ENCODE measurements at places on chromosomes 13 and 19. TPM values are rescaled to one million over a fixed set of nuclear protein-coding genes. Genes with fewer than 3 reads are reported as not detected.

DNA sequence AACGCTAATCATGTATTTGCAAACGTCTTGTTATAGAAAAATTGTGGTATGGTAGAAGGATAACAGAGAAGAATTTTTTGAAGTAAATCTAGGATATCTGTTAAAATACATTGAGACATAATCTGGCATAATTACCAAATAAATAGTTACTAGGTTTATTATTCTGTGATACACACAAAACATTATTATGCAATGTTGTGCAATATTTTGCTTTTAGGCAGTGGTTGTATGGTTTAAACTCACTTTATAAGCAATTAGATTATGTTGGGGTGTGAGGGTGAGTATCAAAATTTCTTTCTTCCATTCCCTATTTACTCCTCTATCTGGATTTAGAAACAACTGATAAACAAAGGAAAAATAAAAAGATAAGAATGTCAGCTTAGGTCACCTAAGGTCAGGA is 385.6 kb downstream of the SLITRK6 start:
- no peak for DNase-seq

DNA sequence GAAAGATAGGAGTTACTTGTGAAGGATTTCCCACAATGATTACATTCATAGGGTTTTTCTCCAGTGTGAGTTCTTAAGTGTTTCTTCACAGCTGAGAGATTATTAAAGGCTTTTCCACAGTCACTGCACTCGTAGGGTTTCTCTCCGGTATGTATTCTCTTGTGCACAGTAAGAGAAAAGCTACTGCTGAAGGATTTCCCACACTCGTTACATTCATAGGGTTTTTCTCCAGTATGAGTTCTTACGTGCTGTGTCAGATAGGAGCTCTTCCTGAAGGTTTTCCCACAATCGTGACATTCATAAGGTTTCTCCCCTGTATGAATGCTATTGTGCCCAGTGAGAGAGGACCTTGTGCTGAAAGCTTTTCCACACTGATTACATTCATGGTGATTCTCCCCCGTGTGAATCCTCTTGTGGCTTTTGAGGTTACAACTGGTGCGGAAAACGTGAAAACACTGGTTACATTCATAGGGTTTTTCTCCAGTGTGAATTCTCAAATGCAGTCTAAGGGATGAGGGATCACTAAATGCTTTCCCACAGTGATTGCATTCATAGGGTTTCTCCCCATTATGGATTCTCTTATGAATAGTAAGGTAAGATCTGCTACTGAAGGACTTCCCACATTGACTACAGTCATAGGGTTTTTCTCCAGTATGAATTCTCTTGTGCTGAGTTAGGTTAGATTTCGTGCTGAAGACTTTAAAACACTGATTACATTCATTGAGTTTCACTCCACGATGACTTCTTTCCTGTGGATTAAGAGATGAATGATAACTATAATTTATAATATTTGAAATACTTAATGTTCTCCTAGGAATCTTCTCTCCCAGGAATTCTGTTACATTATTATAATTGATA is 20.6 kb downstream of the ZNF558 start:
- no peak for DNase-seq

- no peak for DNase-seq
Observed at GRCh38 chr13:53198736-53199135, 170.1 kb downstream of the OLFM4 start.

DNA sequence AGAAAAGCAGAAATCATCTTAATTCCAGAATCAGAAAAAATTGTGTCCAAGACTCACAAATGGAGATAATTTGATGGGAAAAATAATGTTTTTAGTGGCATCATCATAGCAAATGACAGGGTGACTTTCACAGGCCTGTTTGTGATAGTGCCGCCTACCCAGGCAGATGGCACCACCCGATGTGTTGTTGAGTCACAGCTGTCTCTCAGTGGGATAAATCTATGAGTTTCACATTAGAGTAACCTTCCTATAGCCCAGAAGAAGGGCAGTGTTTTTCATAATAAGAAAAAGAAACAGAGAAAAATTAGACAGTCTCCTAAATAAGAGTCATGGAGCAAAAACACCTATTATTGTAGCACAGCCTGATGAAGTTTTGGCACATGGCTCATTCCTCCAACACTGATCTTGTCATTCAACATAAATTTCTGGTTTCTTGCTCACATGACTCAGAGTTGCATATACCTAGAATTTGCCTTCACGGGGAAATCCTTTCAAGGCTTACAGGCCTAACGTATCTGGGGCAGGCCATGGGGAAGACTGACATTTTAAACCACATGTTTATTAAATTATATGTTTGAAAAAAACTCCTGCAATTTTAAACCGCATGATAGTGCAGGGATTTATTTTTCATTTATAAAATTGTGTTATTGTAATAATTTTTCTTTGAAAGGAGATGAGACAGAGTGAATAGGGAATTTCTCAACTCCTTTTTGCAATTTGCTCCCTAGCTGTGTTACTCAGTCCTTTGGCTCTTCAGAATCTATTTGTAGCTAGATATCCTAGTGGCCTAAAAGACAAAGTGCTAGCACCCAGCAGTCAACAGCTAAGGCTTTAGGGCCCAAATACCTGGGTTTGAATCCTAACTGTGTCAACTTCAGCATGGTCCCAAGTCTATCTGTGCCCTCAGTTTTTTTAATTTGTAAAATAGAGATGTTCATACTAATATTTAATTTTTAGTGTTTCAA is 393.7 kb downstream of the NDFIP2 start:
- DNase-seq = no peak

DNA sequence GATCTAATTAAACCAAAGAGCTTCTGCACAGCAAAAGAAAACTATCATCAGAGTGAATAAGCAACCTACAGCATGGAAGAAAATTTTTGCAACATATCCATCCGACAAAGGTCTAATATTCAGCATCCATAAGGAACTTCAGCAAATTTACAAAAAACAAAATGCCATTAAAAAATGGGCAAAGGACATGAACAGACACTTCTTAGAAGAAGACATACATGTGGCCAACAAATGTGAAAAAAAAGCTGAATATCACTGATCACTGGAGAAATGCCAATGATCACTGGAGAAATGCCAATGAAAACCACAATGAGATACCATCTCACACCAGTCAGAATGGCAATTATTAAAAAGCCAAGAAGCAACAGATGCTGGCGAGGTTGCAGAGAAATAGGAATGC is 32.5 kb downstream of the ZNF582 start:
- no peak for DNase-seq

DNA sequence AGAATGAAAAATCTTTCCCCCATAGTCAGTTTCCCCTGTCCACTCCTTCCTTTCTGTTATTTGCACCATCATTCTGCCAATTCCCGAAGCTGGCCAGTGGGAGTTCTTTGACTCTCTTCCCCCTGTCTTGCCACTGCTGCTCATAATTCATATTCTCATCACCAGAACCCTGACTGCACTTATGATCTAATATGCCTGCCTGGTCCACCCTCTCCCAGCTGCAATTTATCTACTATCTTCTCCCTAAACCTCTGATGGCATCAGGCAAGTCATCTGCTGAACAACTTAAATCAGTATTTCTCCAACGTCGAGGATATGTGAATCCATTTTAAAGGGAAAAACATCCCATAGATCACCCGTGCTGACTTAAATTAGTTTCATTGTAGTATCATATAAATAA is 458.0 kb upstream of the GPC6 start:
- no peak for DNase-seq

- no peak for DNase-seq
Observed at GRCh38 chr19:6413291-6413690, 11.3 kb downstream of the KHSRP start.

- DNase-seq = no peak
Observed at GRCh38 chr19:30407068-30407709, 35.0 kb downstream of the ZNF536 start.

- no peak for DNase-seq
Observed at GRCh38 chr13:32726374-32727037, 140.3 kb downstream of the PDS5B start.

DNA sequence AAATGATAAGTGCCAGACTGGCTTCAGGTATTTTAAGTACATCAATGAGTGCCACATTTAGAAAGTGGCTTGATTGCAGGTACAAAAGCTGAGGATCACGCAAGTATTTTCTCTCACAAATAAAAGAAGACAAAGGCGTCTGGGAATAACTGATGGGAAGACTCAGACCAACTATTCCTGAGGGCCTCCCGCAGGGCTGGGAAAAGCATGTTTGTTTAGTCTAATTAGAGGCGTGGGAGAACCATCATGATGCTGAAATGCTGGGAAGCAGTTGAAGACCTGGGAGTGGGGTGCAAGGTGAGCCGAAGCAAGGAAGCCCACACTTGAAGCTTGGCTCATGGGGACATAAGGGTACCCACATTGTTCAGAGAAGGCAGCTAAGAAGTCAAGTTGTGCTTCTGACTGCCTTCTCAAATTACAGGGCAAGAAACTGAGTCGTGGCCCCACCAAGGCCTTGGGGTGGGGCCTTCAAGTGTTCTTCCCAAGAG is 536.0 kb downstream of the MYO16 start:
- DNase-seq = no peak

GRCh38 chr13:64553411-64554129 is 2676.6 kb downstream of the PCDH9 start:
- no peak for DNase-seq

GRCh38 chr19:35223084-35223790 is 5.3 kb downstream of the FAM187B start:
- no peak for DNase-seq

DNA sequence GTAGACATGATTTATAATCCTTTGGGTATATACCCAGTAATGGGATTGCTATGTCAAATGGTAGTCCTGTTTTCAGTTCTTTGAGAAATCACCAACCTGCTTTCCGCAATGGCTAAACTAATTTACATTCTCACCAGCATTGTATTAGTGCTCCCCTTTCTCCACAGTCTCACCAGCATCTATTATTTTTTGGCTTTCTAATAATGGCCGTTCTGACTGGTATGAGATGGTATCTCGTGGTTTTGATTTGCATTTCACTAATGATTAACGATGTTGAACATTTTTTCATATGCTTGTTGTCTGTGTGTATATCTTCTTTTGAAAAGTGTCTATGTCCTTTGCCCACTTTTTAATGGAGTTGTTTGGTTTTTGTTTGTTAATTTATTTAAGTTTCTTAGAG is 165.1 kb downstream of the PDS5B start:
- no peak for DNase-seq

DNA sequence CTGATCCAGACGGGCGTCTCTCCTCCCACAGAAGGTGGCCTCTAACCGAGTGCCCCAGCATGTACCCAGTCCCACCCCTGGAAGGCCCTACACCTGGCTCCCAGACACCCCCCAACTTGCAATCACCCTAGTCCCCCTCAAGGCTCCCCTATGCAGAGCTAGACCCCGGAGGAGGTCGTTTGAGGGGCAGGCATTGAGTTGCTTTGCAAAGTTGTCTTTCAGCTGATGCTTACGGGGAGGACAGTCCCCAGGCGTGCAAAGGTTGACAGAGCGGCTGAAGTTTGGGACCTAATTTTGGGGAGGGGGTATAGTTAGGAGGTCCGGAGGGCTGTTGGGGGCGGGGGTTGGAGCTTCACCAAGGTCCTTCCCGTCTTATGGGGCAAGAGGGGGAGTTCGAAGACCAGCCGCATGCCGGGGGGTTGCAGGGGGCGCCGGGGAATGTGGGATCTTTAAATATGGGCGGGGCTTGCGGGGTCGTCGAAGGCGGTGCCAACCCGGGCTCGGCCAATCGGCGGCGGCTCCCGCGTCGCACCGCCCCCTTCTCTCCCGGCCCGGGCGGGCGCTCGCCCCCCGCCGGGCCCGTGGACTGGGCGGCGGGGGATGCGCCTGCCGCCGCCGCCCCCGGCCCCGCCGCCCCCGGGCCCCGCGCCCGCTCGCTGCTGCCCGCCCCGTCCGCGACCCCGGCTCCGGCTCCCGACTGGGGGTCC is at the start of gene KCNN1:
TSS of gene KCNN1 (plus strand) at position 558 of the 707 bp plus-strand sequence. CDS start 6,782 bp downstream, outside the sequence.
- DNase-seq = peak; percentile 83

DNA sequence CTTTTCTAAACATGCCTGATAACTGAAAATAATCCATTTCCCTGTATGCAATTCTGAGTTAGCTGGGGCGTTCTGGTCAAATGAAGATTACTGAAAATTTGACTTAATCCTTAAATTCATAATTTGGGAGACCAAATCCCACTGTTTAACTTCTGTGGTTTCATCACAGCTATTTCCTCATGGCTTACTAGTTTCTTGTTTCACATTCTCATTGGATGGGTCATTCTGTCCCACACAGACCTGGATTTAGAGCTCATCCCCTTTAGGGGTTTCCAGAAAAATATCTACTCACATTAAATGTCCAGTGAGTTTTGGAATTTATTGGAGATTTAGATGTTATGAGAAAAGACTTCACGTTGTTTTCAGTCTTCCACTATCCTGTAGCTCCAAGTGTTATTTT is 709.3 kb upstream of the KLHL1 start:
- DNase-seq = no peak

DNA sequence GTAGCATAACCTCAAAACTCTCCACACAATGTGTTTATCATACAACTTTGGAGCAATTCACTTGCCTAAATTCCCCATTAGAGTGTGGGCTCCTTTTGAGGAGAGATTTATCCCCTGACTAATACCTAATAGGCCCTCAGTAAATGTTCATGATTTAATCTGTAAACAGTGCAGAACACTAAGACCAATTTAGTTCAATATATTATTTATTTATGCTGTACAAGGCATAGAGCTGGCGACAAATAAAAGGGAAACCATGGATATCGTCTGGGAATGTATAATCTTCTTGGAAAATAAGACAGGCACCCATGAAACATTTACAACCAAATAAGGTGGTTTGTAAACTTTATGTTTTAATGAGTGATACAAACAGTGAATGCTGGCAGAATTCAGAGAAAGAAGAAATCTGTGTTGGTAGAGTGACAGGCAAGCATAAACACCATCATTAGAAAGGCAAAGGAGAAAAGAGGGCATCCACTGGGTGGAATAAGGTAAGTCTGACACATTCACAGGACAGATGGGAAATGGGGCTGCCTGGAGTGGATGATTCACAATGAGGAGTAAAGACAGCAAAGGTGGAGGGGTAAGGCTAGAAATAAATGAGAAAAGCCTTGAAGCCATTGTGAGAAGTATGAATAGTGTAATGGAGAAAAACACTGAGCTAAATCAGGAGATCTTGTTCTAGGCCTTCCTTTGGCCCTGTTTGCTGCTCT is 106.1 kb upstream of the MIR17HG start:
- DNase-seq = no peak

- DNase-seq = no peak
Observed at GRCh38 chr19:55087542-55087901, 11.9 kb downstream of the EPS8L1 start.

DNA sequence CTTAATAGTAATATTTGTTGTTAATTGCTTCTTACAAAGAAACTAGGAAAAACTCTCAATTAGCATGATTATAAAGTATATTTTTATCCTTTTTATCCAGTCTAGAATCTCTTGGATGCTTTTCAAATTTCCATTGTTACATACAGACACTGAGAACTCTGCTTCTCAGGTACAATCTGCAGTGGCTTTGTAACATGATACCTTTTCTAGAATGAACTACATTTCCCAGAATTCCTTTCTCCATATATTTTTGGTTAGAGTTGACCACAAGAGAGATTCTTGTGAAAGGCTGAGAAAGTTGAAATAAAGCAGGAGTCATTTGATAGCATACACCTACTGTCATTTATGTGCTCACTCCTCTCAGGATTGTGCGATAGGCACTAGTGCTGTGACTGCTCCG is 148.6 kb downstream of the SLITRK6 start:
- DNase-seq = no peak

FFAR2 gene
- total RNA-seq = not detected

CNN1 gene
- total RNA-seq = 32.4 TPM

RXFP2 gene
- total RNA-seq = not detected

ZNF541 gene
- 0.50 TPM for total RNA-seq

GFY gene
- 0.93 TPM for total RNA-seq

MAST1 gene
- 25.2 TPM for total RNA-seq

KCNRG gene
- 0.65 TPM for total RNA-seq

CYSLTR2 gene
- total RNA-seq = not detected

SOX1 gene
- 0.11 TPM for total RNA-seq

PLA2G4C gene
- 17.5 TPM for total RNA-seq

KIRREL2 gene
- total RNA-seq = 4.6 TPM
